ENCODE measurements at places on chromosomes 13 and 19.

DNA sequence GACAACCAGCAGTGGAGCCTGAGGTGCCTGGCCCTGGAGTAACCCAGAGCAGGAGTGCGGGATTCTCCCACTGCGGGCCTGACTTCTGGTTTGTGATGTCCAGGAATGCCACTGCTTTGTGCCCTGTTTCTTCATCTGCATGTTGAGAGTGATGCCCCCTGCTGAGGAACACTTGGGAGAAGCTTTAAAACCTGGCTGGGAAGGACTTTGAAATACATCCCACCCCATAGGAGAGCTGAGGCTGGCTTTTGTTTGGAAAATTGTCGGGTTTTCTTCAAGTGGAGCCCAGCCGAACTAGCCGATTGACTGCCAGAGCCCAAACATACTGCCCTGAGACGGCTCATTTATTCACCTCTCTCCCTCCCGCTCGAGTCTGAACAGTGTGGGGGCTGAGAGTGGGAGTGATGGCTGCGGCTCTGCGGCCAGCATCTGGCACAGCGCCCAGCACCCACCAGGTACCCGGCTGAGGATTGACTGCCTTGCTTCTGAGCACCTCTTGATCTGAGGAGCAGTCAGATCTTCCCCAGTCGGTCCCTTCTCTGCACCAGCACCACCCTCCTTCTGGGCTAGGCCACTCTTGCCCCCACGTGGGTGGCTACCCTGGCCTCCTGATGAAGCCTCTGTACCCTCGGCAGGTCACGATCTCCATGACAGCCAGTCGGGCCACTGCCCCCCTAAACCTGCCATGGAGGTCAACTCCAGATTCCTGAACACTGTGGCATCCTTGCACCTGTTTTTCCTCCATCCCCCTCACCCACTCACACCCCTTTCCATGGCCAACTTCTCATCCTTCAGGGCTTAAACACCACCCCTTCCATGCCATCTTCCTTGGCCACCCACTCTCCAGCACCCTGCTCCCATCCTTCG is 148.9 kb downstream of the SIPA1L3 start:
- no peak for DNase-seq

- DNase-seq: no peak
Observed at GRCh38 chr13:29067306-29067945, 247.3 kb downstream of the MTUS2 start.

- no peak for DNase-seq
Observed at GRCh38 chr13:92769046-92769445, 457.6 kb upstream of the GPC6 start.

- DNase-seq: no peak
Observed at GRCh38 chr19:29381353-29382203, 144.2 kb upstream of the VSTM2B start.

GRCh38 chr19:2922987-2923386 is 21.8 kb downstream of the ZNF77 start:
- DNase-seq: no peak

DNA sequence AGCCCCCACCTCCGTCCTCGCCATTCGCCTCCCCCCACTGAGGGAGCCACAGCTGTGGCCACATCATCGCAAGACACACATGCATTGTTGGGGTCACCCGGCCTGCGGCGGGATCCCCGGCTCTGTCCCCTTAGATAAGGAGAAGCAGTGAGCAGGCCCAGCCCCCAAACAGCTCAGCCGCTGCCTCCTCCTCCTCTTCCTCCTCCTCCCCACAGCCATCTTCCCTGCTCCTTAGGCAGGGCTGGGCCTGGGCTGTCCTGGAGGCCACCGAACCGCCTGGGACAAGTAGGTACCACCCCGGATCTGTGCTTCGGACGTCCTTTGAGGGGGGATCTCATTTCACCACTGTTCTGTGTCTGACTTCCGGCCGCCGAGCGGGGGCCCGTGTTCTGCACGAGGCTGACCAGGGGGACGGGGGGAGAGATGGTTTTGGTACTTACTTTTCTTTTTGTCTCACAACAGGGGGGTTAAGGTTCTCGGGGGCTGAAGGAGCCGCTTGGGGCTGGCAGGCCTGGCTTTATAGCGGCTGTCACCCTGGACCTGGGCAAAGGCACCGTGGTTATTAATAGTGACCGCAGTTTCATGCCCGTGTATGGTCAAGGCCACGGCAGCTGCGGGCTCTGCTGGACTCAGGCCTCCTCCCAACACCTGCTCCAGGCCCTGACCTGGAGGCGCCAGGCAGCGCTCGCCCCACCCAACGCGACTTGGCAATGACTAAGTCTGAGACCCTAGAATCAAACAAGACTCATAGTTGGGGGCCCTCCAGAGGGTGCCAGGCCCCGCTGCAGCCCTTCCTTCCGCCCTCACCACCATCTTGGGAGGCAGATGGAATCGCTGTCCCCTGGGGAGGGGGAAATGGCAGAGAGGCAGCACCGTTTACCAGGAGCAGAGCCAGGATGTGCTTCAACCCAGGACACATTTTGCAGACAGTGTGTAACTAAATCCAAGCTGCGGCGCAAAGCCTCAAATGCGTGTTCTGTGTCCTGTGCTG is 18.3 kb downstream of the NMRK2 start:
- no peak for DNase-seq

GRCh38 chr13:22076658-22077057 is 405.8 kb downstream of the FGF9 start:
- DNase-seq: no peak

- peak; percentile 68 for DNase-seq
Observed at GRCh38 chr19:19860756-19861390, 4.8 kb upstream of the ZNF253 start.

DNA sequence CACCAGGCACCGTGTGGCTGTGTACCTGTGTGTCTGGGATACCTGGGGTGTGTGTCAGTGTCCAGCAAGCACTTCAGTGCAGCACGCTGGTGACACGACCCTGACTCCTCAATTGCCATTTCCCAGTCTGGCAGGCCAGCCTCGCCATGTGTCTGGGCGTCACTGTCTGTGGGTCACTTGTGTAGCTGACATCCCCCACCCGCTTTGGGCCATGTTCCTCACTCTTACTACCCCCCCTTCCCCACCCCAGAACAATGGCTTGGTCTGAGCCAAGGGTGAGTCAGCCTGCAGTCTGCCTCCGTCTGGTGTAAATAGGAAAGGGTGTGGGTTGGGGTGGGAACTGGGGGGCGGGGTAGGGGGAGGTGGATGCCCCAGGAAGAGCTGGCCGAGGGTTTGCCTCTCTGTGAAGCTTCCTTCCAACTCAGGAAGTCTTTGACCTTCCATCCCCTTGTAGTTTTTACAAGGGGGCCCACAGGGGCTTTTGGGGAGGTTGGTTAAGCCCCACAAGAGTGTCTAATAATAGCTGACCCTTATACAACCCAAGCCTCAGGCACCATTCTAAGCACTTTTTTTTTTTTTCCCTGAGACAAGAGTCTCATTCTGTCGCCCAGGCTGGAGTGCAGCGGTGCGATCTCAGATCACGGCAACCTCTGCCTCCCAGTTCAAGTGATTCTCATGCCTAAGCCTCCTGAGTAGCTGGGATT is 17.6 kb downstream of the NOVA2 start:
- DNase-seq: no peak

GRCh38 chr13:113446488-113446854 is 6.8 kb downstream of the ADPRHL1 start:
- DNase-seq: no peak

DNA sequence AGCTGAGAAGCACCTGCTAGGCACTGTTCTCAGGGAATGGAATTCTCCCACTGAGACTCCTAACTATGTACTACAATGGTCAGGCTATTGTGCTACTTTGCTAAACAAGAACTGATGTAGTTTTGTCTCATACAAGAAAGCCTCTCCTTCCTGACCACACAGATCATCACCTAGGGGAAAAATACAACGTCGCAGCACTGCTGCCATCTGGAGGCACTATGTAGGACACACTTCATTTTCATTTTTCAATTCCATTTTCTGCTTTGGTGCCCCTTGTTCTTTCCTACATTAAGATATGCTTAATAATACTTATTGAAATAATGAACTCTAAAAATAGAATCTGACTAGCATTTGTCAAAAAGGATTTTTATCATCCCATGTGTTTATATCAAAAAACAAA is 21.1 kb downstream of the PROSER1 start:
- no peak for DNase-seq

Data from effector CD8-positive, alpha-beta T cell (primary cell).